ENCODE measurements at places on chromosomes 12 and 14.

DNA sequence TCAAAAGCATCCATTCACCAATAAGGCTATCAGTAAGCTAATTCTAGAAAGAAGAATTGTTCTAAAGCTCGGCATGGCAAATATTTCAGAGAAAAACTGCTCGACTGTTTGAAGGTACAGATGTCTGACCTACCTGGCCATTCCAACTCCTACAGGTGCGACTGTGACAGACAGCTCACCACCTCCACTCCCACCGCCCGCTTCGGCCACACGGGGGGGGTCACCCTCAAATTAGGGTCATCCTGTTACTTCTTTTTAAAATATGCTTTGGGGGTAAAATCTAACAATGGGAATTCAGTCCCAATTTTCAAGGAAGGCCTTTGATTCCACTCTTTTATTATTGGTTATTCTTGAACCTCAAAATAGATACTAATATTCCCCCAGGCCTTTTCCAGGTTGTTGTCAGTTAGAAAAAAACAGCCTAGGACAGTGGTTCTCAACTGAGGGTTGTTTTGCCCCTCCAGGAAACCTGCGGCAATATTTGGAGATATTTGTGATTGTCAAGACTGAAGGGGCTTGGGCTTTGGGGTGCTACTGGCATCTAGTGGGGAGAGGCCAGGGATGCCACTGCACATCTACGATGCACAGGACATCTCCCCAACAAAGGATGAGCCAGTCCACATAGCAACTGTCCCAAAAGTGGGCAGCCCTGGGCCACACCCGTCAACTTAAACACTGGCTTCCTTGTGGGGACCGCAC is 81.2 kb downstream of the BCL11B start:
- no peak for DNase-seq

GRCh38 chr12:13570005-13570694 is 373.6 kb downstream of the EMP1 start:
- no peak for DNase-seq

- peak; percentile 47 for DNase-seq
These were observed 110.5 kb downstream of the ASCL4 start for GRCh38 chr12:107884769-107885694.

DNA sequence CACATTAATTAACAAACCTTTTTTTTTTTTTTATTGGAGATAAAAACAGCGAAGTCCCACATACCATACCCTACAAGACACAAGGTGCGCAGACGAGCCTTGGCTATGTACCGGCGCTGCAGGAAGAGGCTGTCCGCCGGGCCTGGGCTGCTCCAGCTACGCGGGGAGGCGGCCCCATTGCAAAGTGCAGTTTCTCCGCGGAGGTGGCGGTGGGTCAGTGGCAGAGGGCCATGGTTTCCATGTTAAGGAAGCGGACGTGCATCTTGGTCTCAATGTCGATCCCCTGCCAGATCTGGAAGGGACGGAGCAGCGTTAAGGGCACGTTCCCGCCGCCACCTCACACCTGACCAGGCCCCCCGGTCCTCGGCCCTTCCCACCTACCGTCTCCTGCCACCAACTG is 60.3 kb downstream of the TESC start:
- no peak for DNase-seq

DNA sequence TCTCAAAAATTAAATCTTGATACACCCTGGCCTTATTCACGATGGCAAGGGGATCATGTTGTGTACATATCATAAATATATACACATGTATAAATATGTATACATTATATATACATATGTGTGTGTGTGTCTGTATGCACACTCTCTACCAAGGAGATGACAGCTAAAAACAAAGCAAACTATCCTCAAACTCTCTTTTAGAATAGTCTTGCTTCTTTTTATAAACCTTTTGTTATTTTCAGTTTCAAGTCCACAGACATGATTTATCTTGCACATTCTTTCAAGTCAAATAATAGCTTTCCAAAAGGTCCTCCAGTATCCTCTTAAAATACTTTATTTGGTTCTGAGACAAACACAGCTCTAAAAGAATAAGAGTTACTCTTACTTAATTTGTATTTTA is 8.4 kb downstream of the ANO6 start:
- no peak for DNase-seq

GRCh38 chr14:49732896-49733295 is 35.1 kb upstream of the KLHDC2 start:
- DNase-seq, result no peak

GRCh38 chr12:20592556-20592955 is 102.6 kb upstream of the SLCO1C1 start:
- DNase-seq, result no peak
